Breast epithelium (tissue), 4 donors: ENCODE measurements at places on chromosomes 3 and 15. TPM values are rescaled to one million over a fixed set of nuclear protein-coding genes. Genes with fewer than 3 reads are reported as not detected.

GRCh38 chr15:90106522-90107117 is 4.4 kb upstream of the IDH2 start:
- peak; percentile 54 for DNase-seq

DNA sequence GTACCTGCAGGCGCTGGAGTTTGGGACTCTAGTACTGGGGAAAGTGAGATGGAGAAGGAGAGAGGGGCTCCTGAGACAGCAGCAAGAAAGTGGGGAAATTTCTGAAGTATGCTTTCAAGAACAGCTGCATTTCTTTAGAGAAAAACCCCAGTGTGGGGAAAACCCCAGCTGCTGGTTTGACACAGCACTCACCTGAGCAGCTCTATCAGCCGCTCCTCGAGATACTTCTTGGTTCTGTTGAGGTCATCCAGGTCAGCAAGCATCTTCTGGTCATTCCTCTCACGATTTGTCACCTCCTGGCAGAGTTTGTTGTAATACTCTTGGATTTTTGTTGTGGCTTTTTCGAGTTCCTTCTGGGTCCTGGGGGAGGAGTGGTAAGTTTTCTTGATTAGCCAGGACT is 18.8 kb downstream of the CXCR6 start:
- no peak for DNase-seq

GRCh38 chr15:100261302-100262240 is 80.2 kb downstream of the ADAMTS17 start:
- DNase-seq: no peak

GRCh38 chr3:18247139-18247695 is 177.9 kb downstream of the SATB1 start:
- no peak for DNase-seq

- no peak for DNase-seq
Measured at GRCh38 chr15:37594417-37594816, 340.0 kb upstream of the TMCO5A start.

DNA sequence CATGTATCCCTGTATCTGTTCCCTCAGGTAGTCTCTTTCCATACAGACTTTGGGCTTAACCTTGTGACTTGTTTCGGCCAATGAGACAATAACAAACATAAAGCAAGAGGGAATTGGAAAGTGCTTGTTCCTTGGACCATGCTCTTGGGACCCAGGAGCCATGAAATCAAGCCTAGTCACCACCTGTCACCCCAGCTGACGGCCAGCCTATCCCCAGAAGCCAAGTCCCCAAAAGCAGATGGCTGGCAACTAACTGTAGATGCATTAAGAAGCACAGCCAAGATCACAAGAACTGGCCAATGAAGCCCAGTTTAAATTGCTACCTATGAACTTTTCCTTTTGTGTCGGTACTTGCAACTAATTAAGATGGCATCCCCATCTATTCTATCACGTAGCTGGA is 822.0 kb downstream of the CADM2 start:
- no peak for DNase-seq

GRCh38 chr3:16249336-16249735 is 15.4 kb downstream of the DPH3 start:
- DNase-seq: no peak

Gene GRK7
- total RNA-seq: not detected

DNA sequence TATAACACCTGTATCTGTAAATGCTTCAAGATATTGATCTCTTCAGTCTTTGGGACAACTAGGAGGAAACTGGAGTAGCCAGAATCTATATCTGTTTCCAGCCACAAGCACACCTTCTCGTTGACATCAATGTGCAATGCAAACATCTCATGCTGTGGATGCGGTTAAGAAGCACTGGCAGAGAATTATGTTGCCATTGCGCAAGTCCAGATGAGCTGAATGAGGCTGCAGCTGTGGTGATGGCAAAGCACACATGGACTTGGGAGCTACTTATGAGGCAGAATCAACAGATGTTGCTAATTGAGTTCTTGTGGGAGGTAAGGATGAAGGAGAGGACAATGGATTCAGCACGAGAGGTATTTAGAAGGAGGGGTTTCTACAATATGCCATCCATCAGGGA is 90.9 kb downstream of the STRIT1 start:
- DNase-seq: no peak

- DNase-seq: no peak
Measured at GRCh38 chr3:177284383-177284881, 87.2 kb upstream of the TBL1XR1 start.

DNA sequence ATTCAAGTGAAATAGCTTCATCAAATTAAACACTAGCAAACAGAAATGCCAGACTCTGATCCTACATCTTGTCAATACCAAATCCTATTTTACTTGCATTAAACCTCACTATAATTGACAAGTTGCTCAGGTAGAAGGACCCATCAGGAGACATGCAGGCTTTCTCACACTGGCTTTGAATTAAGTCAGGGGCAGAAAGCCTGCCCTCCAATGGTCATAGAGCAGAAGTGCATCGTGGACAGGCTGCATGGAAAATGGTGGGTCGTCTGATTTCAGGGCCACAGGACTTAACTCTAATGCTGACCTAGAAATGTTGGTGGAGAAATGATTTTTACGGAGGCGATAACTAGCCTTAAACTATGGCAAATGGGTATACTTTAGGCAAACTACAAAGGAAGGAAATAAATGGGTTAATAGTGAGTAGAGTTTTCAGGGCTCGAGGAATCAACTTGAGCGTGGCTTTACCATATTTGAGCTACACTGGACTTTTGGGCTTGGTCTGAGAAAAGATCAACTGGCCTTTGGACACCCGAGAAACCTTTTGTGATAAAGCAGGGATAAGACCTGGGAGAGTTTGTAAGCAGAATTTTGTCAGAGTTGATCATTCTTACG is 283.9 kb downstream of the GRM7 start:
- no peak for DNase-seq

Gene NBEAL2
- 58.3 TPM for total RNA-seq

- no peak for DNase-seq
Measured at GRCh38 chr3:130850044-130850797, 43.7 kb upstream of the ATP2C1 start.

Gene GOLGA6A
- not detected for total RNA-seq

Gene UNC13C
- total RNA-seq: 0.88 TPM

DNA sequence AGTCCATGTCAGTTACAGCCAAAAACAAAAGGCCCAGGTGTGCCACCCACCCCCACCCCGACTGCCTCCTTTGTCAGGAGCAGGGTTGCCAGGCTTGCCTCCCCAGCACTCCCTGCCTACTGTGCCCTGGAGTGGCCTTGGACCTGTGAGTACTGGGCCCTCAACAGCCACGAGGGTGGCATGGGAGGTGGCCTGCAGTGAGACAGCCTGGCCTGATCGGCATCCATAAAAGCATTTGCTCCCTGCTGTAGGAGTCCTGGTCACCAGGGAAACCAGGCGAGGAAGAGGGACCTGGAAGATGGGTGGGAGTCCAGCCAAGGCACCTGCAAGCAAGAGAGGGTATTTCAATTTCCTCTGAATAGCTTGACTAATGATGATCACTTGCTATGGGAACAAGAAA is 56.4 kb upstream of the KCNMB2 start:
- DNase-seq: no peak

DNA sequence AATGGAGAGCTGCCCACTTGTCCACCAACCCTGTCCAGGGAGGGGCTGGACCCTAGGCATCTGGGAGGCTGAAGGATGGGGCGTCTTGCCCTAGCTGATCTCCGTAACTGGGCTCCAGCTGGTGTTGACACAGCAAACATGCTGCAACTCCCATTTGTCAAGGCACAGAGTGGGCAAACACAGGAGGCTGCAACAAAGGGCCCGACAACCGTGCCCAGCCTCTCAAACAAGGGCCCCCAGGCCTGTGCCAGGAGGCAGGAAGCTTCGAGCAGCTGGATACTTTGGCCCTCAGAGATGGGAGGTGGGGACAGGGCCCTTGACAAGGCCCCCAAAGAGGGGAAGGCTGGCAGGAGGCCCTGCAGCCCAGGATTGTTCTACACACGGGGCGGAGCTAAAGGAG is 64.2 kb upstream of the TMEM115 start:
- DNase-seq: no peak

DNA sequence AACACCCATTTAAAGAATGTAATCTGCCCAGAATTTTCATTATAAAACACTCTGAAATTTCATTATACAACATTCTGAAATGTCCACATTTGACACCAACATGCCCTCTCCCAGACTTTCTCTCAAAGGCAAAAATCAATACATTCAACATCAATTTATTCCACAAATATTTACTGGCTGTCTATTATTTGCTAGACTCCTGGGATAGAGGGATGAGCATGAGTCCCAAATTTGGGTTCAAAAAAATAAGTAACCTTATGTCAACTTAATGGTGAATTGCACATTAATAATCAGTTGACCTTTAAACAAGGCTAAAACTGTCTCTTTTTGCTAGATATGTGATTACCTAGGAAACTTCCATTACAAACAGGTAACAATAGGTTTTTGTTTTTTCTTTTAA is 109.0 kb downstream of the SERPINI1 start:
- no peak for DNase-seq

DNA sequence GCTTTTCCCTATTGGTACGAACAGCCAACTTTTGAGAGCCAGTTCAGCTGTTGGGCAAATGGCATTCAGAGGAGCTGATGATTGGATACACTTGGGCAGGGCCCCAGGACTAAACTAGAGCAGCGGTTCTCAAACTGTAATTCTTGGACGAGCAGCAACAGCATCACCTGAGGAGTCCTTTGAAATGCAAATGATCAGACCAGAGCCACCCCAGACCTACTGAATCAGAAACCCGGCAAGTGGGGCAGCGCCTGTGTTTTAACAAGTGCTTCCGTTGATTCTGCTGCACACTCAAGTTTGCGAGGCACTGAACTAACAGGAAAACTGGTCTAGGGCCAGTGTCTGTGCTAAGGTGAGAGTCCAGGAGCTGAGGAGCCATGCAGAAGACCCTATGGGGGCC is 239.7 kb downstream of the UACA start:
- DNase-seq: no peak

GRCh38 chr3:59290358-59290757 is 240.5 kb upstream of the CFAP20DC start:
- DNase-seq: no peak

Gene SEC22C
- total RNA-seq: 61.9 TPM

- DNase-seq: no peak
Measured at GRCh38 chr3:48951764-48952163, 33.1 kb downstream of the ARIH2 start.

- no peak for DNase-seq
Measured at GRCh38 chr15:52408823-52409222, 113.2 kb upstream of the MYO5C start.

Gene ERC2
- total RNA-seq: 1.3 TPM

Gene SUSD5
- 4.2 TPM for total RNA-seq

GRCh38 chr15:57334257-57334656 is 42.0 kb upstream of the CGNL1 start:
- no peak for DNase-seq

GRCh38 chr3:2784627-2785026 is 325.5 kb downstream of the IL5RA start:
- no peak for DNase-seq

GRCh38 chr3:81295906-81296577 is 465.4 kb downstream of the GBE1 start:
- DNase-seq: no peak

- no peak for DNase-seq
Measured at GRCh38 chr3:31004025-31004678, 109.7 kb upstream of the GADL1 start.

GRCh38 chr15:35194296-35194695 is 109.2 kb upstream of the NANOGP8 start:
- no peak for DNase-seq

GRCh38 chr15:85527895-85528294 is 147.5 kb downstream of the AKAP13 start:
- DNase-seq: no peak

DNA sequence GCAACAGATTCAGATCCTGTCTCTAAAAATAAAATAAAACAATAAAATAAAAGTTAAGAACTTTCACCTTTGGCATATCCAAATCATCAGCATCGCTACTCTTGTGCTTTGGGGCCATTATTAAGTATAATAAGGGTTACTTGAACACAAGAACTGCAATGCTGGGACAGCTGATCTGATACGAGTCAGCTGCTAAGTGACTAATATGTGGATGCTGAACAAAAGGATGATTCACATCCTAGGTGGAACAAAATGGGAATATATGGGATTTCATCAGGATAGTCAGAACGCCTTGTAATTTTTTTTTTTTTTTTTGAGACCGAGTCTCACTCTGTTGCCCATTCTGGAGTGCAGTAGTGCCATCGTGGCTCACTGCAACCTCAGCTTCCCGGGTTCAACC is 29.7 kb downstream of the BUB1B start:
- DNase-seq: no peak

DNA sequence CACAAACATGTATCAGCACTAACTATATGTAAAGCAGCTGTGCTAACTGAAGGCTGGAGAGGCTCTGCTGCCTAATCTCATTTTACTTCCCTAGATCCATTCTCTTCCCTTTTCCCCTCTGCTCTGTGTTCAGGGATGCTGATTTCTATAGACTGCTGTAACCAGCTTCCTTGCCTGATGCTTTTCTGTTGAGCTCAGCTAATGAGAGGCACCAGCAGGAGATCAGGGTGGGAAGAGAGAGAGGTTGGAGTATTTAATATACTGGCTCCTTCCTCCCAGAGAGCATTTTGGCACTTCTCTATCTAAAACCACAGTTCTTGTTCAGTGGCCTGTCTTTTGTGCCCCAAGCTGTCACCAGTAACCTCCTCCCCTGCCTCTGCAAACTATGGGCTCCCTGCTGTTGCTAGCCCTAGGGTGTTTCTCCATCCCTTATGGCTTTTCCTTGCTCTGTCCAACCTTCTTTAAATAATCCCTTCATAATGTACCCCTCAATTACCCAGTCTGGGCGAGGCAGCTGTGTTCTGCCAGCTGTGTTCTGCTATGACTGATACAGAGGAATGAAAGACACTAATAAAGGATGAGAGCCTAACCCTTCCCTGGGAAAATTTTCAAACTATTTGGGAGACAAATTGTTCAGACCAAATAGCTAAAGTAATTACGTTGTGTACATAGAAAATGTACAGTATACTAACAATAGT is 69.5 kb downstream of the CADPS start:
- DNase-seq: no peak

DNA sequence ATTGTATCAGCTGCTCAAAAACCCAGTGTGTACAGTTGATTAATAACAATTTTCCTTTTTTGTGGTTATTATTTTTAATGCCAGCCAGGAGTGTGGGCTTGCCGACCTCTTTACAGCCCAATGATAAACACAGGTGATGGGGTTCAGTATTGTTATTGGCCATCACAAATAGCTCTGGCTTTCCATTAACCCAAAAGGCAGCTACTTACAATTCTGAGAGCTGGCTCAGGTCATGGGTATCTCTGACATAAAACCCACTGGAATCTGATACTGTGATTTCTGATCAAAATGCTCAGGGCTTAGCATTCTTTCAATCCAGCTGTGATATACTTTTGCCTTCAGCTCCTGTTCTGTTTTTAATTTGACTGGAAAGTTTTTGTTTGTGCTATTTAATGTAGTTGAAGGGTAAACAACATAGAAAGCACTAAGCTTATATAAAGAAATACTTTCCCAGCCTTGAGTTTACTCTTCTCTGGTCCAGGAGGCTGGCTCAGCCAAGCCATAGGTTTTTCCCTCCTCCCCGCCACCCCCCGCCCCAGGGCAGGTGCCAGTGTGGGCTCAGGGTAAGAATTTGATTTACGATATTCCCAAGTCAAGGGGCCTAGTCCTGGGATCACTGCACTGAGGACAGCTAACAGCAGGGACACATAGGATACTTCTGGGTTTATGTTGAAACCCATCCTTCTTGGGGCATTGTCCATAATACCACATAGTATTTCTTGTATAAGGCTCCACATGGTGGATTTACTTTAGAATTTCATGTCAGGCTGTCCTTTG is 54.0 kb upstream of the MYZAP start:
- DNase-seq: no peak
